ENCODE measurements at places on chromosomes 5 and 9.

GRCh38 chr9:19246891-19247290 is 16.4 kb downstream of the DENND4C start:
- no peak for DNase-seq

GRCh38 chr5:139872851-139873794 is 77.5 kb downstream of the PSD2 start:
- no peak for DNase-seq

DNA sequence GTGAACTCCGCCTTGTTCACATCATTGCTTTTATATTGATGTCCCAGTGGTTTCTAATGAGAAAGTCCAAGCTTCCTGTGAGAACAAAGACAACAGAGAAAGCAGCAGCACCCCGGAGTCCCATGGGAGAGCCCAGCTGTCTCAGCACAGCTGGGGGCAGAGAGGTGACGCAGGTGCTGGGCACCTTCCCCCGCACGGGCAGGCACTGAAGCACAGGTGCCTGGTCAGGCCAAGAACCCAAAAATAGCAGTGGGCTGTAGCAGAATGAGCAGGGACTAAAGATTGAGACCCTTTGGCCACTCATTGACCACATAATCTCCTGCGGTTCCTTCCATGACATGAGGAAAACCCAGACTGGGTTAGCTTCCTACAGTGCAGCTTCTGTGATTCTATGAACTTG is 18.8 kb downstream of the SRD5A1 start:
- DNase-seq = no peak

DNA sequence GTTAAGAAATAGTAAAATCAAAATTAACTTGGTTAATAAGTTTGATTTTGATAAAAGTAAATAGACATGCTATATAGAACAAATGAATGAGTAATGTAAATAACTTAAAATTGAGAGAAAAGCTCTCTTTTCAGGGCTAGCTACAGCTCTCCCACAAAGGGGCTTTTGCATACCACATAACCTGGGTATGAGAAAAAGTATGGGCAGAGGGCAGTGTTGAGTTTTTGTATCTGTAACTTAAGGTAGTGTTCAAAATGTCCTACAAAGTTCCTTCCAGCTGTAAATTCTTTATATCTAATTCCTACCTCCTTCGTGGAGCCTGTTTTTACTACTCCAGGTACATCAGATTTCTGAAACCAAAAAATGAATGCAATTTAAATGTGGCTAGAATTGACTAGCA is 18.9 kb upstream of the TTC33 start:
- no peak for DNase-seq

- DNase-seq = no peak
These were observed 428.0 kb downstream of the PSAT1 start for GRCh38 chr9:78724896-78725295.

DNA sequence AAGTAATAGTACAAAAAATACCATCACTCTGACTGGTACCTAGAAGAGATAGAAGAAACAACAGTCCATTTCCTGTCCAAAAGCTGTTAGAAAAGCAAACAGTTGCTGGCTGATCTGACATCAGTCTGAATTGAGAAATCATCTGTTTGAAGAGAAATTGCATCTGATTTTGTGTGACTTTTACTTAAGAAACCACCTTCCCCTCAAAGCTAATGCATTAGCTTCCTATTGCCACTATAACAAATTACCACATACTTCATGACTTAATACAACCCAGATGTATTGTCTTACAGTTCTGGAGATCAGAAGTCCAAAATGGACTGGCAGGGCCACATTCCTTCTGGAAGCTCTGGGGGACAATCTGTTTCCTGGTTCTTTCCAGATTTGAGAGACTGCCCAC is 385.9 kb upstream of the TLE4 start:
- DNase-seq = no peak

DNA sequence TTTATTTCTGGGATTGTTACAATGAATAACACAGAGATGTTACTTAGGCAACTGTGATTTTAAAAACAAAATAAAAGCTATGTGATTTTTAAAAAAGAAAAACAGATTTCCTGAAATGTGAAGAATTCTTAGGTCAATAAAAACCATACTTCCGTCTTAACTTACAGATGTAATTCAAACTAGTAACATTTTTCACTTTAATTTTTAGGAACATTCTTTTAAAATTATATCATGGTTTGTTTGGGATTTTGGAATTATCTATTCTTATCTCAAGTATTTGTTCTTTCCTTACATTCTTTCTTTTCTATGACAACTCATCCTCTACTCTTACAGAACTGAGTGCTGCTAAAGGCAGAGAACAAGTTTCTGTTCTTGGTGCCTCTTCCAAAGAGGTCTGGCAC is 159.5 kb downstream of the RAPGEF6 start:
- DNase-seq = no peak

- DNase-seq = no peak
These were observed 251.8 kb downstream of the EFNA5 start for GRCh38 chr5:107418902-107419301.

GRCh38 chr5:118545470-118545869 is 442.9 kb downstream of the DTWD2 start:
- no peak for DNase-seq

GRCh38 chr9:124664143-124664542 is 107.0 kb downstream of the NR6A1 start:
- no peak for DNase-seq

- DNase-seq = no peak
These were observed 434.5 kb upstream of the TUSC1 start for GRCh38 chr9:26112724-26113123.

DNA sequence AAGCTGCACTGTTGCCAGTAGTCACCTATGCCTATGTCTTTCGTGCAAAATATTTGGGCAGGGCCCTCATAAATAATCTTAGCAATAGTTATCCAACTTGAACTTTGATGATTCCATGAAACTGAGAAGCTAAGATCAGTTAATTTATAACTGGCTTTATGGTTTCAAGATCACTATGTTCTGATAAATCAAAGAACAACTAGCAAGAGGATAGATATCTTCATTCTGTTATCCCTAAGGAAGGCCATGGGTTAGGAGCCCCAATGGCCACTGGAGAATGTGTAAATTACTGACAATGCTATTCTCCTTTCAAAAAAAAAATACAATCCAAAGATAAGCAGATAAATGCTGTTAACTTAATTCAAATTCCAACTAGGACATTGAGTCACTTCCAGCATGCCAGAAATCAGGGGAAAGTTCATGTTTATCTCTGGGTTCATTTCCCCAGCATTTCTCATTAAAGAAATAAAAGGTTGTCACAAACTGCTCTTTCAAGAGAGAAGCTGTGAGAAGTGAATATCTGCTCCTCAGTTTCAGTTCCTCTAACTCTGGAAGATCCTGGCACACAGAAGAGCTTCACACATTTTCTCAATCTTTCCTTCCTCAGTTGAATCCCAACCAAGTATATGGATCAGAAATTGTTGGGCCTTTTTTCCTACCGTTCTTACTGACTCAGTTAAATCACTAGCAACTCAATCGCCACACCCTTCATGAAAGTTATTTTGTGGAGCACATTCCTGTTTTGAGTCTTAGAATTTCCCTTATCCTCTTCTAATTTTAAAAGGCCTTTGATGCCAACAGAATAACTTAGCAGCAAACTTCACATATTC is 59.6 kb upstream of the SLC1A1 start:
- DNase-seq = no peak

GRCh38 chr5:44046619-44047364 is 342.4 kb downstream of the FGF10 start:
- DNase-seq = no peak

DNA sequence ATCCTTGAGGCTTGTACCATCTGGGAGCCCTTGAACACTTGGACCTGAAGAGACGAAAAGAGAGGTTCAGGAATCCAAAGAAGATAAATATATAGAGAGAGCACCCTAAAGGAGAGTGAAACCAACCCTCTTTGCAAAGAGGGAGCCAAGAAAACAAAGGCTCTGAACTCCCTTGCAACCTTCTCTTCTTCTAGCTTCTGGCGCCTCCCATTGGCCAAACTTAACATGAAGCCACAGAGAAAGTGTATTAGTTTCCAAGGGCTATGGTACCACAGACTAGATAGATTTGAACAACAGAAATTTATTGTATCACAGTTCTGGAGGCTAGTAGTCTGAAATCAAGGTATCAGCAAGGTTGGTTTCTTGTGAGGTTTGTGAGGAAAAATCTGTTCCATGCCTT is 175.1 kb downstream of the HCN1 start:
- DNase-seq = peak; percentile 55

DNA sequence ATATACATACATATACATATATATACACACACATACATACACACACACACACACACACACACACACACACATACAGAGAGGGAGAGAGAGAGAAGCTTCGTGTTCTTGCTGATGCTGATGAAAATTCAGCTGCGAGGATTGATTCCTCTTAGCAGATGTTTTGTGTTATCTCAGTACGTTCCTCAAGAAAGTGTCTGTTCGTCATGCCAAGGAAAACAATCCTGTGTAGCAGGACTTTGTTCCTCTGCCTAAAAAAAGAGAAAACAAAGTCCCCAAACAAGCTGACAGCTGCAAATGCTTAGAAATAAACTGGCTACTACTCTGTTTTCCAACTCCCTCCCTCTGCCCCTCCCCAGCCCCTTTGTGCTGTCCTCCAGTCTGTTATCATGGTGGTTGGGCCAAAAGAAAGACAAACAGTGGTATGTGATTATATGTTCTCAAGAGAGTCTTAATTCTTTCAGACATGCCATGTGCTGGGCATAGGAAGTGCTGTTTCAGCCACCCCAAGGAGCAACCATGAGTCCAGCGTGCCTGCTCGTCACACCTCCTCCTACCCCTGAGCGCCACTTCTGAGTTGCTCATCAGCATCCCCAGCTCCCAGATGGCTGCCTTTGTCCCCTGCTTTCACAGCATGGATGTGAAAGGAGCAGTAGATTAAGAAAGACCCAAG is 71.5 kb upstream of the EQTN start:
- DNase-seq = no peak

DNA sequence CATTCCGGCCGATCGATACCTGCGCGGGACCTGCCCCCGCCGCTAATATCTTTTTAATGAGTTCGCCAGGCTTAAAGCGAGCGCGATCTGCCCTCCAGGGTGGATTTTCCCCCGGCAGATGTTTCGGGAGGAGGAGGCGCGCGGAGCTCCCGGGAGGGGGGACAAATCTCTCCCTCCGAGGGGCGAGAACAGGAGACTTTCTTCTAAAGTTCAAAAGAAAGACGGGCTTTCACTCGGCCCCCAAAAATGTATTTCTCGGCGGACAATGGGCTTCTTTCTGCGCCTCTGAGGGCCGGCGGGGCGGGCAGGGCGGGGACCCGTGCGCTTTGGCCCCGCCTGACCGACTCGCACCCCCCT is 4.1 kb upstream of the PRDM12 start:
- peak; percentile 61 for DNase-seq

DNA sequence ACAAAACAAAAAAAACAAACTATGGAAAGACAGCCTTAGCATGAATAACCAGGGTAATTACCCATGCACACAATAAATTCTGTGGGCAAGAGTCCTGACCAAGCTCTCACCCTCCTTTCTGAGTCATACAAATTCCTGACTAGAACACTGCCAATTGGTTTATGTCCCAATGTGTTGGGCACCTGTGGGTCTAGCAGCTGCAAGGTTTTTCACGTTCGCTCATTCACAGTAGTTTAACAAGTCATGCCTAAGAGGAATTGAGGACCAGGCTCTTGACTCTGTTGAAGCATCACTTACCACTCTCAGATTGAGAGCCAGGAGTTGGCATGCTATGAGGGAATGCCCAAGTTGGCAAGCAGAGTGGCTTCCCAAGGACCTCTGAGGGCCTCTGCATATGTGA is 205.5 kb upstream of the SLC24A2 start:
- DNase-seq = no peak
